Hematopoietic multipotent progenitor cell treated with erythropoietin and hydrocortisone succinate and interleukin-3 and kit ligand, for 8 days (in vitro differentiated cells): ENCODE measurements at places on chromosomes 7 and 10.

DNA sequence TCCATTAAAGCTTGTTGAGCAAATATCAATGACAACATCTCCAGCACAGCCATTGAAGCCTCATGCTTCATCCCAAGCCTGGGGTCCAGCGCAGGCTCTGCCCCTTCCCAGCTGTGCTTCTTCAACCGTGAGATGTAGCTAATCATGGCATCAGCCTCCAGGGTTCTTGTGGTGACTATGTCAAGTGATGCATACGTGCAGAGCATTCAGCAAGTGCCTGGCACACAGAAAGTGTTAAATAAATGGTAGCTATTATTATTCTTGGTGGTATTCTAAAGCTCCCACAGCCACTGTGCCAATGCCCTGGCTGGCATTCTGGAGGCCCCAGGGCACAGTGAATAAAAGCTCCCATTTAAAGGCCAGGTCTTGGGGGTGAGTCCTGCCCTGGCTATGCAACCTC is 146.6 kb downstream of the WDR11 start:
- no peak for DNase-seq

GRCh38 chr7:136033413-136034031 is 56.4 kb upstream of the MTPN start:
- DNase-seq: peak; percentile 49

DNA sequence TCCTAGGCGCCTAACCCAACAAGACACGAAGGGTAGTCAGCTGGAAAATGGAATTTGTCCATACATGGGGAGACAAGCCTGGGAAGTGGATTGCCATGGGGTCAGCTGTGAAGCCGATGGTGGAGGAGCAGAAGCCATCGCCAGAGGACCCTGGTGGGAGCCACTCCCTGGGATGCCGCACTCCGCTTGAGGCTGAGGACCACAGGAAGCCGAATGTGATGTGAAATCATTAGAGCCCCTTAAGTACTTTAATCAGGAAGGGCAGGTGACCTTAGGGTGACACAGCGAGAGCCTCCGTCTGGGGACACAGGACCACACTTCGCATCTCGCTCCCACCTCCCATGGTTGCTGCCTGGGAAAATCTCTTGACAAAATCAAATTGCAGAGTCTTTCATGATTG is 614.6 kb upstream of the MGMT start:
- DNase-seq: no peak

- no peak for DNase-seq
Observed at GRCh38 chr10:72098836-72099599, 10.7 kb upstream of the SPOCK2 start.

DNA sequence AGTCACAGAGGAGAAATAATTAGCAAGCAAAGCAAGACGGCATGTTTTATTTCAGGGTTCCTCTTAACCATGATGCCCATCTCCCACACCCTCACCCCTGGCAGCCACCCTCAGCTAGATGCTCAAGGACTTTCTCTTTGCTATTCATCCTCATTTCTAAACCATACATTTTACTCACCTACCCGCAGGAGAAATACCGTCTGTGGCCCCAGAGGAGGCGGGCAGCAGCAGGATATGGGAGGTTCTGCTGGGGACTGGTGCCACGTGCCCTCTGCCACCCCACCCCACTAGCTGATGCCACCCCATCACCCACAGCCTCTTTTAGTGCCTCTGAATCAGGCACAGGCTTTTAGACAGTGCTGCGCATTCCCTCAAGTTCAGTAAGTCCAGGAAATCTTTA is 168.7 kb upstream of the ITGB1 start:
- DNase-seq: no peak

GRCh38 chr7:50307368-50308032 is 3.0 kb downstream of the IKZF1 start:
- peak; percentile 88 for DNase-seq

DNA sequence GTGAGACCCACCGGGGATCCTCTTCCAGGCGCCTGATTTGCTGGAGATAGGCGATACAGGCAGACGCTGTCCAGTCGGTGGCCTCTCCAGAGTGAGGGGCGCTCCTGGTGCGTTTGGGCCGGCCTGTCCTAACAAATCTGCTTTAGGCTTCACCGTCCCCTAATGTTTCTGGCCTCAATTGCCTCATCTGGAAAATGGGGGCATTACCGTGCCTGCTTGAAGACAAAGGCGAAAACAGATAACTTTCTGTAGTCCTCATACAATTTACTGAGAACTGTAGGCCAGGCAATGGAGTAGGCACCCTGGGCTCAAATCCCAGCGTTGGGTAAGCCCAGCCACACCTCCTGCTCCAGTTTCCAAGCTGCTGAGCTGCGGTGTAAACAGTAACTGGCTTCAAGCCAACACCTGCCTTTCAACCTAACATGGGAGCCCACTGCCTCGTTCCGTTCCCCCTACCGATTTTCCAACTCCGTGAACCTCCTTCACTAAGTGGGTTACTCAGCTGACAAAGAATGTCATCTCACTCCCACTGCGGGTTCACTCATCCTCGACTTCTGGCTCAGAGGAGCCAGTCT is 589 bp upstream of the ZFAND4 start:
- DNase-seq: peak; percentile 9

GRCh38 chr7:51134013-51134441 is 182.6 kb downstream of the COBL start:
- no peak for DNase-seq

GRCh38 chr10:28981007-28981406 is 303.7 kb downstream of the BAMBI start:
- no peak for DNase-seq

DNA sequence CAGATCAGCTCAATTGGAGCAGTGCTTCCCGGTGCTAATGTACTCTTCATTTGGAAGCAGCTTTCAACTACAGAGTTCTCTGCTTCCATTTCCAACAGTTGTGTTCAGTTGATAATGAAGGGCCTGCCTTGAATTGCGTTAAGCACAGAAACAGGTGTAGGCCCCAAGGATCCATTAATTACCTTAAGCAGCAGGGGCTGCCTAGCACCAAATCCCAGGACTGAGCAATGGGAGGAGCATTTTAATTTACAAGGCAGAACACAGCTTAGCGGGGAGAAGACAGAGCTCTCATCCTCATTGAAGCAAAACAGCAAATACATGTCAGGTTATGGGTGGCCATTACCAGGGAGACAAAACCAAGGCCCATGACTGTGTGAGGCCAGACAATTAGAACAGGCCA is 349.6 kb downstream of the TFEC start:
- DNase-seq: no peak

DNA sequence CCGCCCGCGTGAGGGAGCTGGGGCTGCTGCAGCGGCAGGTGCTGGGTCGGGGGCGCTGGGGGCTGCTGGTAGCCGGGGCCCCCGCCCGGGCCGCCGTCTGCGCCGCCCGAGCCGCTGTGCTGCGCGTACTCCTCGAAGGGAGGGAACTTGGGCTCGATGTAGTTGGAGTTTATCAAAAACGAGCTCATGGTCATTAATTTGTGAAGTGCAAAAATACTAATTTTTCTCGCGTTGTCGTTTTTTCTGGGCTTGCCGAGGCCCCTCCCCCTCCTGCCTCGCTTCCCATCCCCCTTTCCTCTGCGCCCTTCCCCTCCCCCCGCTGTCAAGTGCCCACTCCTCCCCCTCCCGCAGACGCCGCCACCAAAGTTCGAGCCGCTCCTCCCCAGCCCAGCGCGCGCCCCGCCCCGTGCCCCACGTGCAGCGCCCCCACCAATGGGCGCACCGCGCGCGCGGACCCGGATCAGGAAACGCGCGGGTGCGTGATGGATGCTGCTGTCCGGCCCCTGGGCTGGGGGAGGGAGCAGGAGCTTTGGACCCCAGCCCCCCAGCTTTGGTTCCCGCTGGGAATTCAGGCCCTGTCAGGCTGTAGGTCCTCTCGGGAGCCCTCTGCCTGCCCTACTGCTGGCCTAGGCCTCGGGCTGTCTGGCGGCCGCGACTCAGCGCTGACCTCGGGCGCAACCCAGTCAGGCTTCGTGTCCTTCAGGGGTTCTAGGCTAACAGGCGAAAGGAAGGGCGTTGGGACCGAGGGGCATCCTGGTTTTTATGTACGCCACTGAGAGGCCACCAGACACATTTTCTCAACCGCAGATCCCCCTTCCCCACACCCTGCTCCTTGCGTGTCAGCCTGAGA is at the start of gene HOXA4:
Gene HOXA4 (minus strand): TSS at position 218 of the 850 bp plus-strand sequence. CDS start 24 bp downstream, at position 194.
- peak; percentile 77 for DNase-seq

DNA sequence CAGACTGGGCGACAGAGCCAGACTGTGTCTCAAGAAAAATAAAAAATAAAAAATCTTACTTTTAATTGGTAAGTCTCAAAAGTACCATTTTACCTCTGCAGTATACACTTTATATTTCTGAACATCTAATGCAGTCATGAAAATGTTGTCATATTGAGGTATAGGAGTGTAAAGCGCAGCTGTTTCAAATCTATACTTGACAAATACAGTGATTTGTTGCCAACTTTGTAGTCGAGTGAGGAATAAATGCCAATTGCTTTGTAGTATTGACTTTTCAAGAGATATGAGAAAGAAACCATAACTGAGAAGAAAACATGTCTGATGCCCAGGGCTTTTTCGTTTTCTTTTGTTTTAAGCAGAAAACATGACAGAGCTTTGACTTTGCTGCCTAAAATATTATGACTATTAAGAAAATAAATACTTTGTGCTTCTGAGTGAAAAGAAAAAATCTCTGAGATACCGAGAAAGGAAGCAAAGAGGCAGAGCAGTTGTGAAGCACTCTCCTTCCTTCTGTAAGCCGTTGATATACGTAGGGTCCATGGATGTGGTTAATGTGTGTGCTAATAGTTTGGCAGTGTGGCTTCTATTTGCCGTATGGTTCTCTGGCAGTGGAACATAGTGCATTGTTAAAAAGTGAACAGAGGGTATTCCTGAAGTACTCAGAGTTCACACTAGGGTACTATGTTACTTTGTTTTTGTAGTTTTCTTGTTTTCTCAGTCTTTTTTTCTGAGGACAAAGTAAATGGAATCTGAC is 38.2 kb downstream of the AVL9 start:
- peak; percentile 7 for DNase-seq

DNA sequence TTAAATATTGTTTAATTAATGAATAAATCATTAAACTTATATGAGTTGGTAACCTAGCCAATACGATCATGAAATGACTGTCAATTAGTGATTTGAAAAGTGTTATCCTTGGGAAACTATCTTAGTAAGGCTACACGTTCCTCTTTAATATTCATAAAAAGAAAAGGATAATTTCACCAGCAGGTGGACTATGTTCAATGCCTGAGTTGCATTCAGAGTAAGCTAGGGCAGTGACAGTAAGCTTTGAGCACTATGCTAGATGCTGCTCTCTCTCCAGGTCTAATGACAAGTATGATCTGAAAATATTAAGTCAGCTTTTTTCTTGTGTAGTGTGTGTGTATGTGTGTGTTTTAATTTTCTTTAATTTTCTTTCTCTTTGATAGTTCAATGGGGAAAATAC is 486.3 kb upstream of the PCDH15 start:
- DNase-seq: peak; percentile 1

- DNase-seq: no peak
Observed at GRCh38 chr7:133983685-133984419, 143.3 kb upstream of the LRGUK start.

DNA sequence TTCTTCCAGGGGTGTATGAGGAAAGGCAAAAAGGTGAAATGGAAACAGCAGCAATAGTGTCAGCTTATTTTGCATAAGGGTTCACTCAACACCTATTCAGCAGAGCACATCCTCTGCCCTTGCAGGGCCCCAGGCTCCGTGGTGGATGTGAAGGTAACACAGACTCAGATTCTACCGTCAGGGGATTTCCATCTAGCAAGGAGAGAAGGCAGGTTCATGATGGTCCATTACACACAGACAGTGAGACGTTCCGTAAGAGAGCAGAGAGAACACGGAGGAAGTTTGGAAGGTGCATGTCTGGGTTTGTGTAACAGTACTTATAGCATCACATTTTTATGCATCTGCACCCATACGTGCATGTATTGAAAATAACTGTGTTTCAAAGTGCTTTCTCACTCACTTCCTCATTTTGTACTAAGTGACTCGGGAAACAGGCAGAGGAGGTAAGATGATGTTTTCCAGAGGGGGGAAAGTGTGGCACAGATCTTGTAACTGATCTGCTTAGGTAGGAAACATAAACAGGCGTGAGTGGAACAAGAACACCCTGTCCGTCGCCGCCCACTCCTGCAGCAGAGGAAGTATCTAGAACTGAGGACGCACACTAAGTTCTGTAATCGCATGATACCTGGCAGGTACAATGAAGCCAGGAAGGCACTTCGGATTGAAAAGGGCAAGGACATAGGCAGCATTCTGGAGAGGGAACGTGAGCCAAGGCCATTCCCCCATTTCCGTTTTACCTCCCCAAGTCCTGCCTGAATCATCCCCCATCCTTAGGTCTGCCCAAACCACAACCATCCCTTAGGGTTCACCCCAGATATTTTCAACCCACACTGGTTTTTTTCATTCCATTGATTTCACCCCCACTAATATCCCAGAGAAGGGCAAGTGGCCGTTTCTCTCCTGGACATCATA is 1.0 kb upstream of the ENO4 start:
- no peak for DNase-seq

GRCh38 chr10:121736315-121737130 is 138.3 kb upstream of the FGFR2 start:
- no peak for DNase-seq

GRCh38 chr10:122642726-122643605 is 56.7 kb downstream of the C10orf120 start:
- DNase-seq: no peak

DNA sequence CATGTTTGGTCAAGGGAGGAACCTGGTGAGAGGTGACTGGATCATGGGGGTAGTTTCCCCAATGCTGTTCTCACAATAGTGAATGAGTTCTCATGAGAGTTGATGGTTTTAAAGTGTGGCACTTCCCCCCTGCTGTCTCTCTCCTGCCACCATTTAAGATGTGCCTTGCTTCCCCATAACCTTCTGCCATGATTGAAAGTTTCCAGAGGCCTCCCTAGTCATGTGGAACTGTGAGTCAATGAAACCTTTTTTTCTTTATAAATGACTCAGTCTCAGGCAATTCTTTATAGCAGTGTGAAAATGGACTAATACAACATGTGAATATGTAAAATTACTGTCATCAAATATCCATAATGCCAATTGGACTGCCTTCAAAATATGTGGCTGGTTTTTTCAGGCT is 165.5 kb upstream of the TARP start:
- DNase-seq: no peak

GRCh38 chr10:76491216-76491615 is 1059.8 kb downstream of the LRMDA start:
- DNase-seq: no peak

DNA sequence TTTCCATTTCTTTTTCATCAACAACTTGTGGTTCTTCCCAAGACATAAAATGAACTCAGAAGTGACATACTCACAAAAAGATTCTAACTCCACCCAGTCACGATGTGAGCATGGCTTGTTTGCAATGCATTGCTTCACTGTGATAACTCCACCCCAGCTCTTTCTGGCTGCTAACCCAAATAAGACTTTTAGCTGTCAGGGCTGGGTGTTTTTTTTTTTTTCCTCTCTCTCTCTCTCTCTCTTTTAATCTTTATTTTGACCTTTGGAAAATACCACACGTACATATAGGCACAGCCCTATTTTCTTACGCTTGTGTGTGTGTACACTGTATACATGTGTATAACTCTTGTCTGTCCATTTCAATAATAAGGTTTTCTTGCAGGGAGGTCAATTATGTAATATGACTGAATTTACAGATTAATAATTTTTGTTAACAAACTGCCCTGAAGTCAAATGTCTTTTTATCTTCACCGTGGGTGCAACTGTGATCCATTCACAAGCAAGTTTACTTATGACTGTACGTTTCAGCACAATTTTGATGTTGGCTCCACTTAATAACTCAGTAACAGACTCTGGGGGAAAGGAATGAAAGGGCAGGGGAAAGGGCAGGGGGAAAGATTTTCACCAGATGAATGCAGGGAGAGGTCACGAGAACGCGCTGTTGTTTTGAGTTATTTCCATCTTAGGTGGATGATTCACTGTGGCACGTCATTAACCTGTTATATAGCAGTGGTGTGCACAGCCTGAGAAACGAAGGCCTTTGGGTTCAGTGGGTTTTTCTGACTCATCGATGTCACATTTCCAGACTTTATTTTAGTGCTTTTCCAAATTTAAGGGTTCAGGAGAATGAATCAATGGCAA is 49.1 kb downstream of the APBB1IP start:
- DNase-seq: peak; percentile 79
